Ovary (tissue), 10 donors: ENCODE measurements at places on chromosomes 12 and 14. TPM values are rescaled to one million over a fixed set of nuclear protein-coding genes. Genes with fewer than 3 reads are reported as not detected.

DNA sequence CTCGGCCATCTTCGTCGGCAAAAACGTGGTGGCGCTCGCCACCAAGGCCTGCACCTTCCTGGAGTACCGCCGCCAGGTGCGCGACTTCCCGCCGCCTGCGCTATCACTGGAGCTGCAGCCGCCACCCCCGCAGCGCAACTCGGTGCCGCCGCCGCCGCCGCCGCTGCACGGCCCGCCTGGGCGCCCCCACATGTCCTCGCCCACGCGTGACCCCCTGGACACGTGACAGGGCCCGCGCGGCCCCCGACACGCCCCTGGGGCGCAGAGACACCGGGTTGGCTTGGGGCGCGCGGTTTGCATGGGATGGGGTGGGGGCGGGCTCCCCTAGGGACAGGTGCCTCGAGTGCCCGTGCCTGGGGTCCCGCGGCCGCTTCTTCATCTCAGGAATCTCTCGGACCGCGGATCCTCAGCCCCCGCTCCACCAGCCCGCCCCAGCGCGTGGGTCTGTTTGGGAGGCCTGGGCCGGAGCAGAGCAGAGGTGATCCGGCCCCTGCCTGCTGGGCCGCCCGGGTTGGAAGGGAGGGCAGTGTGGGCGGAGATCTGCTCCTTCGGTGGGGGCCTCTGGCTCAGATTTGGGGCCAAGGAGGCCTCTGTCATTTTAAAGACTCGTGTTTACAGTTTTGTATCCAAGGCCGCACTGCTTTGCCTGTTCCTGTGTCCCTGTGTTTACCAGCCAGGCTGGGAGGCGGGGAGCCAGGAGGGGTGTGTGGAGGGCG, 3.3 kb downstream of the TMEM121 start:
- no peak overlapping the region for H3K27ac ChIP-seq
- no peaks in the 10 kb centered on the region for H3K36me3 ChIP-seq
- H3K4me3 ChIP-seq: no peak overlapping the region

DNA sequence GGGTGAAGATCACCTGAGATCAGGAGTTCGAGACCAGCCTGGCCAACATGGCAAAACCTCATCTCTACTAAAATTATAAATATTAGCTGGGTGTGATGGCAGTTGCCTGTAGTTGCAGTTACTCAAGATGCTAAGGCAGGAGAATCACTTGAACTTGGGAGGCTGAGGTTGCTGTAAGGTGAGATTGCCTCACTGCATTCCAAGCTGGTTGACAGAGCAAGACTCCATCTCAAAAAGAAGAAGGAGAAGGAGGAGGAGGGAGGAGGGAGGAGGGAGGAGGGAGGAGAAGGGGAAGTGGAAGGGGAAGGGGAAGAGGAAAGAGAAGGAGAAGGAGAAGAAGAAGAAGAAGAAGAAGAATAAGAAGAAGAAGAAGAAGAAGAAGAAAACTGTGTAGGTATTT, 17.0 kb downstream of the RNASE10 start:
- no peak overlapping the region for H3K4me3 ChIP-seq
- H3K27me3 ChIP-seq: no peaks in the 10 kb centered on the region
- H3K27ac ChIP-seq: no peak overlapping the region
- DNase-seq: no peak
- H3K36me3 ChIP-seq: no peaks in the 10 kb centered on the region

GRCh38 chr14:65926504-65926903, 514.0 kb downstream of the FUT8 start:
- no peak for DNase-seq
- no peaks in the 10 kb centered on the region for H3K4me1 ChIP-seq
- H3K27me3 ChIP-seq: no peaks in the 10 kb centered on the region

DNA sequence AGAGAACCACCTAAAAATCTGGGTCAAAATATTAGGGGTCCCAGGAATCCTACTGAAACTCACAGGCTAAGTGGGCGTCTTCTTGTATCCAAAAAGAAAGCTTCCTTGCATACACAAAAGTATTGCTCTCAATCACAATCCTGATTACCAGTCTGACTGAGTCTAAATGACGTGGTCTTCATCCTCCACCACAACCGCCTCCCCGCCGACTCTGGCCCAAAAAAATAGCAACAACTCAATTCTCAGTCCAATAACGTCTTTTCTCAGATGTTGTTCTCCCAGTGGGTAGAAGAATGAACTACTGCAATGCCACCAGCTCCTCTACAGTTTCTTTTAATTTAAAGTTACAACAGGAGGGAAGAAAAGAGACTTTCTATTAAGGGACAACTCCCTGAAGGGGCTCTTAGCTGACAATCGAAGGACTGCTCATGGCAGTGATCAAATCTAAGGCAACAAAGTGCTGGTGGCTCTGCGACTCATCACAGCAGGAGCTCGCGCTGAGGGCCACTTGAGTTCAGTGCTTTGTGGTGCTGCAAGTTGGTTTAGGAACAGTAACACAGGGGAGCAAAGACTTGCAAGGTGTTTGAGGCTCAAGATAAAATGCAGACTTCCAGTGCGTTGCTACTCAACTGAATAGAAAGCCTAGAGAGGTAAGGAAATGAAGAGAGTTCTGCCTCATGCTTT, 394.1 kb downstream of the BCAT1 start:
- H3K4me3 ChIP-seq: no peak overlapping the region
- H3K36me3 ChIP-seq: no peaks in the 10 kb centered on the region
- H3K27ac ChIP-seq: no peak overlapping the region
- no peaks in the 10 kb centered on the region for H3K27me3 ChIP-seq

DNA sequence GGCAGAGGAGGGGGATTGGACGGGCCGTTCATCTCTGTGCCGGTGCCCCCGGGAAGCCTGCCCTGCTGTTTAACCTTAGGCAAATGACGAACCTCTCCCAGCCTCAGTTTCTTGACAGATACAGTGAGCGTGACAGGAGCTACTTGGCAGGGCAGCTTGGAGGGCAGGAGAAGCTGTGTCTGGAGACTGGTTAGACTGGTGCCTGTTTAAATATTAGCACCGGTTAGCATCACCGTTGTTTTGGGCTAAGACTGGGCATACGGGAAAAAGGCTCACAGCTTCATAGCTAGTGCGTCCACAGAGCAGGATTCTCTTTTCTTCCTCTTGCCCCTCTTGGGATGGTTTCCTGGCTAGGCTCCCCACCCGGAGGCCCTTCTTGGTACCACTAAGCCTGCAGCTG, 38.7 kb downstream of the RHOF start:
- no peak overlapping the region for H3K4me3 ChIP-seq
- no peaks in the 10 kb centered on the region for H3K4me1 ChIP-seq

Gene ST8SIA1
- total RNA-seq: 1.2 TPM

Gene ESPL1
- 0.87 TPM for total RNA-seq

Gene PTCSC3
- total RNA-seq: not detected

Gene DNAJC22
- 3.4 TPM for total RNA-seq

Gene DENND5B
- 35.0 TPM for total RNA-seq

Gene MSRB3
- 44.6 TPM for total RNA-seq
